Activated T-cell treated with anti-CD3 and anti-CD28 coated beads, Interleukin-2, amount 50 U/mL, for 1 hour (primary cell): ENCODE measurements at places on chromosomes 2 and 18.

DNA sequence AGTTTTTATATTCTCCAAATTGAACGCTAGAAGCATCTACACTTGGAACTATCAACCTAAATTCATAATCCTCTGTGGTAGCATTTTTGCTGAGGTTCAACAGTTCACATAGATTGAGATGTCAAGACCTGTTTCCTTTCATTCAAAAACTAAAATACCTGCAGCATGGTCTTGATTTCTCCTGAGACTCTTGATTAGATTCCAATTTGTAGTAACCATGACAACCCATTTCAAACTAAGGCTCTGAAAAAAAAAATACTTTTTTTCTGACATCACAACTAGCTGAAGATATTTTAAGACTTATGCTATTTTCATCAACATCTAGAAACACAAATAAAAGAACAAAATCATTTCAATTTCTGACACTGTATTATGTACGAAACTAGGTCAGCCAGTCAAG is 29.8 kb downstream of the COBLL1 start:
- no peak for DNase-seq

DNA sequence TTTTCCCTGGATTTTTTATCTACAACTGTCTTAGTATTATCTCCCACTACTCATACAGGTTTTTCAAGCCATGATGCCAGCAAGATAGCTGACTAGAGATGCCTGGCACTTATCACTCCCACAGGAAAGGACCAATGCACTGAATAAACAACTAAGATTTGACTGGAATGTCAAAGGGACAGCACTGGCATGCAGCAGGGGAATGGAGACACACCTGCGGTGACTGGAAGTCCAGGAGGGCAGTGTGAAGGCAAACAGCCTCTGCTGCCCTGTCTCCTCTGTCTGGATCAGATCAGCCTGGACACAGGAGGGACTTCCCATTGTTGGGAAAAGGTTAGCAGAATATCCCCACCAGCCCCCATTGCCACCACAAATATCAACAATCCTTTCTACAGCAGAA is 85.1 kb downstream of the TMEM237 start:
- DNase-seq, result no peak

DNA sequence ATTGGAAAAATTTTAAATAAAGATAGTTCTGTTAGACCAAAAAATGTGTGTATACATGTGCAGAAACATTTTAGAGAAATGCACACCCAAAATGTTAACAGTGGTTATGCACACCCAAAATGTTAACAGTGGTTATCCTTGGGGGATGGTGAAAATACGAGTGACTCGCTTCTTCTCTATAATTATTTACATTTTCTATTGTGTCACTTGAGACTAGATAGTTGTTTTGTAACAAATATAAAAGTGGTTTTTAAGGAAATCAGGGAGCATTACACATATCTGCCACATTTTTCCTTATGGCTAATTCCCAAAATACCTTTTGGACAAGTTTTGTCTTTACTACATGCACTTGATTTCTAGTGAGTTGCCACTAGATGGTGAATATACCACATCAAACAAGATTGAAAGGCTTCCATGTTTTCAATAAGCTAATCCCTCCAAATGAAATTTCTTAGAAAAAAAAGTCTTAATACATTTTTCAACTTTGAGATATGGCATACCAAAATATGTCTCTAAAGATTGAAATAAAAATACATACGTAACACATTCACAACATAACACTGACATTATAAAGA is 9.0 kb upstream of the HIBCH start:
- no peak for DNase-seq

DNA sequence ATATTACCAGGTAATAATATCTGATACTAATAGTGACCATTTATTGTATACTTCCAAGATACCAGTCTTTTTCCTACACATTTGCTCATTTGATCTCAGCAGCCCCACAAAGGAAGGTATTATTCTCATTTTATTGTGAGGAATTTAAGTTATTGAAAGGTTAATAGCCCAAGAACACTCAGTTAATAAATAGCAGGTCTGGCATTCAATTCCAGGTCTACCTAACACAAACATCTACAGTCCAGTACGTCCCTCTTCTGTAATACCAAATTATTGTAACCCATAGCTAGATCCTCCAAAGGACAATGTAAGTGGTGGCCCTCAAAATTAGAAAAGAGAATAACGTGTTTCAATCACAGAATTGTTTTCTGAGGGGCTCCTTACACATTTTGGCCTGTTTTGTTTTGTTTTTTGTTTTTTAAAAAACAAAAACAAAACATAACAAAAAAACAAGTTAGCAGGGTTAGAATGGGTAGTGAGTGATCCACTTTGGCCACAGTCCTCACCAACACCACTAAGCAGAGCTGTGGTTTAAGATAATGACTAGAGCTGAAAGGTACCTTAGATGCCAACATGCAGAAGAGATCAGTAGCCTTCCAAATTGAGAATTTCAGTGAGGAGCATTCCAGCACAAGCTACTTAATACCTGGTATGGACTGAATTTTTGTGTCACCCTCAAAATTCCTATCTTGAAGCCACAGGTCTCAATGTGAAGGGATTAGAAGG is 137.5 kb downstream of the DYM start:
- DNase-seq, result no peak

- DNase-seq, result no peak
Measured at GRCh38 chr2:44348400-44348799, 12.9 kb downstream of the PREPL start.
